ENCODE measurements at places on chromosomes 11 and 22. TPM values are rescaled to one million over a fixed set of nuclear protein-coding genes. Genes with fewer than 3 reads are reported as not detected.

GRCh38 chr22:45771711-45772110 is 100.1 kb downstream of the ATXN10 start:
- no peak overlapping the region for H3K4me3 ChIP-seq
- no peak overlapping the region for H3K27ac ChIP-seq
- DNase-seq, result no peak
- H3K27me3 ChIP-seq, result no peaks in the 10 kb centered on the region
- peaks cover 33% of the 10 kb centered on the region for H3K36me3 ChIP-seq

DNA sequence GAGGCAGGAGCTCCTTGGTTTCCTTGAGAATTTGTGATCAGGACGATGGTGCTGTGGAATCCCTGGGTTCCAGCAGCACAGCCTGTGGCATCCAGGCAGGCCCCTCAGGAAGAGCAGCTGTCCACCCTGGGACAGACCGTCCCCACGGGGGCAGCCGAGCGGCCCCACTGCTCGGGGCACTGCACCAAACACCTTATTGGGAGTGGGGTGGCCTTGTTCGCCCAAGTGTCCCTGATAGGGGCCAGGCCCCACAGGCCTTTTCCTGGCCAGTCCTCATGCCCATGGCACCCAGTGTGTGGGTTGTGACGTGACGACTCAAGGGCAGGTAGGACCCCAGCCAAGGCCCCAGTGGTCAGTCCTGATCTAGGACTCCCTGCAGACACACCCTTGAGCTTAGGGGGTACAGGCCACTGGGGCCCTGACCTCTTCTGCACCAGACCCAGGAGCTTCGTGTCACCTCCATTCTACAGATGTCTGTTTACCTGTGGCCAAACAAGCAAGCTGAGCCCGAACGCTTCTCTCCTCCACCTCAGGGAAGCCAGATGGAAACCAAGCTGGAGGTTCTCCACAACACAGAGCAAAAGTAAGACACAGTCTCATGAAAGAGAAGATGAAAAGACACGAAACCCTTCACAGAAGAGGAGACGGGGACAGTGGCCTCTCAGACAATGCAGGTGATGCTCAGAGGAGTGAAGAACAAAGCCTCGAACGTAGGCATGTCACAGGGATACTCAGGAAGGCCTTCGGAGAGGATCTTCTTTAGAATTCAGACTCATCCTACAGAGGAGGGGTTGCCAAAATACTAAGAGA is 1.6 kb upstream of the BRD1 start:
- no peak for DNase-seq
- peaks cover 10% of the 10 kb centered on the region for H3K27me3 ChIP-seq
- H3K4me1 ChIP-seq, result peaks cover 24% of the 10 kb centered on the region
- H3K27ac ChIP-seq, result peak overlapping the region; percentile 81
- peaks cover 5% of the 10 kb centered on the region for H3K36me3 ChIP-seq

DNA sequence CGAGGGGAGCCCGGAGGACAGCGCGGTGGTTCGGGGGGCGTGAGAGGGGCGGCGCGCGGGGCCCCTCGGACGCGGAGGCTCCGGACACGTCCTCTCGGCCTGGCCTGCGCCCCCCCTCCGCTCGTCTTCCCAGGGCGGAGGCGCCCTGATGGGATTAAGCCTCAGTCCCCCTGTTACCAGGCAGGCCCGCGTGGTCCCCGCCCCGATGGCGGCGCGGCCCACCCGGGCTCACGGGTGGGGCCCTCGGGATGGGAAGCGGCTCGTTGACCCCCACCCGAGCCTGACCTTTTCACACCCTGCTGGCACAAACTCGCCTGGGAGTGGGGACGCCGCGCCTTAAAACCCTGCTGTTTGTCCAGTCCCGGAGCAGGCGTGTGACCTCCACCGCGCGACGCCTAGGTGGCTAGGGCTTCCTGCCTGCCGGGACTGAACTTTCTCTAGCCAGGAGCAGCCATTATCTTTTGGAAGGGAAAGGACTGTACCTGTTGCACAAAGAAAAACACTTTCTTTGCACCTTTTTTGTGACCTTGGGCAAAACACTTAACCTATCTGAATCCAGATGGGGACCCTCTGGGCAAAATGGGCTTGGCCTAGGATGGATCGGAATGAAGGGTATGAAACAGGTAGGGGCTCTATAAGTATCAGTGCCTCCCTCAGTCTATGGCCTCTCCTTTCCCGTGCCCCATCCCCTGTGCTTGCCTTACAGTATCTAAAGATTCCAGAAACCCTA is 1.0 kb downstream of the KIAA1671 start:
- H3K36me3 ChIP-seq, result no peaks in the 10 kb centered on the region
- H3K4me3 ChIP-seq, result peak overlapping the region; percentile 99
- DNase-seq, result no peak
- H3K27me3 ChIP-seq, result peaks cover 13% of the 10 kb centered on the region
- H3K27ac ChIP-seq, result peak overlapping the region; percentile 94

GRCh38 chr11:10914050-10914449 is 56.2 kb upstream of the ZBED5 start:
- no peak overlapping the region for H3K27ac ChIP-seq
- no peak overlapping the region for H3K4me3 ChIP-seq
- no peaks in the 10 kb centered on the region for H3K27me3 ChIP-seq
- DNase-seq, result no peak
- no peaks in the 10 kb centered on the region for H3K36me3 ChIP-seq
- peaks cover 7% of the 10 kb centered on the region for H3K4me1 ChIP-seq

GRCh38 chr11:93194673-93195291 is 3.0 kb downstream of the SLC36A4 start:
- H3K27ac ChIP-seq, result no peak overlapping the region
- peak overlapping the region; percentile 49 for H3K4me3 ChIP-seq
- no peak for DNase-seq
- H3K36me3 ChIP-seq, result peaks cover 12% of the 10 kb centered on the region
- no peaks in the 10 kb centered on the region for H3K27me3 ChIP-seq

DNA sequence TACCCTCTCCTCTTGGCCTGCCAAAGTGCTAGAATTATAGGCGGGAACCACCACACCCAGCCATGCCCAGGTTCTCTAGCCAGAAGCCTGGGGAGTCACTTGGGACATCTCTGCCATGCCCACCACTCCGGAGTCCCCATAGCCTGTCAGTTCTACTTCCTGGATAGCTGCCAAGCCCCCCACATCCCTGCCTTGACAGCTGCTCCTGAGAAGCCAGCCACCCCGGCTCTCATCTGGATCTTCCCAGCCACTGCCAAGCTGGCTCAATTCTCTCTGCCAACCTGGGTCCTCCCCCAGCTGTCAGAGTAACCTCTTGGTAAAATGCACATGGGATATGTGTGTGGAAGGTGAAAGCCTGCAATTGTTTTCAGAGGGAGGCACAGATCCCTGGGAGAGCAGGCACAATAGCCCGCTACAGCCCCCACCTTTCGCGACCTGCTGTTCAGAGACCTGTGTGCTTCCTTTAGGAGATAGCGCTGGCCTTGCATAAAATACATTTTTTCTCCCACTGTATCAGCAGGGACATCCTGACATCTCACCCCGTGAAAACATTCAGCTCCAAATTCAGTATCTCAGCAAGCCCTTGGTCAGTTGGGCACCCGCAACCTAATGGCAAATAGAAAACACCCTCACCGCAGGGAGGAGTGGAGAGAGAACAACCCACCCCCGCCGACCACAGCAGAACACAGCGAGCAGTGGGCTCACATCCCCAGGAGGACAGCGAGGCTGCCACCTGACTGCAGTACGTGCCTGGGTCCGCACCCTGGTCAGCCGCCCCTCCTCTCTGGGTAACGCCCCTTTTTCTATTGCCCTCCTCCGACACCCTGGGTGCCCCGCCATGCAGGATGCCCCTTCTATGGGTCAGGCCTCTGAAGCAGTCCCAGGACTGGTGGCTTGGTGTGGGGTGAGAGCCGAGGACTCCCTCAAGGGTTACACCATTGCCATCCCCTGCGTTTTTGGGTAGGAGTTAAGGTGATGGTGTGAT is 1342.2 kb downstream of the BRD1 start:
- H3K36me3 ChIP-seq, result no peaks in the 10 kb centered on the region
- H3K27me3 ChIP-seq, result peaks cover 52% of the 10 kb centered on the region
- no peak overlapping the region for H3K27ac ChIP-seq
- H3K4me3 ChIP-seq, result no peak overlapping the region
- DNase-seq, result peak; percentile 67
- peaks cover 5% of the 10 kb centered on the region for H3K4me1 ChIP-seq

GRCh38 chr22:20960609-20961008 is 6.4 kb upstream of the AIFM3 start:
- no peaks in the 10 kb centered on the region for H3K36me3 ChIP-seq
- H3K4me3 ChIP-seq, result peak overlapping the region; percentile 61
- DNase-seq, result no peak
- peaks cover 9% of the 10 kb centered on the region for H3K4me1 ChIP-seq

DNA sequence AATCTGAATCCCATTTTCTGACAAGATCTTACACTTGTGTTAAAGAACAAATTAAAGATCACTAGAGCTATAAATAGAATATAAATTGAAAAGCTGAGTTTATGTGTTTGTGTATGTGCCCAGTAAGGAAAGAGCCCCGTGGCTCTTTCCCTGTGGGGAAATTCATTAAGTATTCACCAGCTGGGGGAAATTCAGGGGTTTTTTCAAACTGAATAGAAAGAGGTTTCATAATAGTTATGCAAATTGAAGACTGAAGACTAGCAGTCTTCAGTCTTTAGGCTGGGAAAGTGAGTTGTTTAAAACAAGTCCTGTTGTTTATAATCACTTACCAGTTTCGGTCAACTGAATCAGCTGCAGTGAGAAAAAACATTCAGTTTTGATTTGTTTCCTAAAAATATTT is 11.3 kb upstream of the MS4A7 start:
- no peak overlapping the region for H3K27ac ChIP-seq
- H3K36me3 ChIP-seq, result no peaks in the 10 kb centered on the region
- no peak overlapping the region for H3K4me3 ChIP-seq
- H3K27me3 ChIP-seq, result peaks cover 10% of the 10 kb centered on the region

- no peak overlapping the region for H3K27ac ChIP-seq
- DNase-seq, result no peak
- no peak overlapping the region for H3K4me3 ChIP-seq
- H3K4me1 ChIP-seq, result peaks cover 5% of the 10 kb centered on the region
- H3K36me3 ChIP-seq, result peaks cover 23% of the 10 kb centered on the region
Measured at GRCh38 chr11:77386178-77386577, 84.7 kb upstream of the GDPD4 start.

GRCh38 chr11:57324154-57324885 is 432 bp downstream of the TNKS1BP1 start:
- H3K4me1 ChIP-seq, result peaks cover 48% of the 10 kb centered on the region
- H3K27ac ChIP-seq, result peak overlapping the region; percentile 99
- peak; percentile 79 for DNase-seq
- H3K4me3 ChIP-seq, result peak overlapping the region; percentile 95
- peaks cover 30% of the 10 kb centered on the region for H3K36me3 ChIP-seq

GRCh38 chr11:13221722-13222121 is 55.9 kb upstream of the BMAL1 start:
- no peaks in the 10 kb centered on the region for H3K4me1 ChIP-seq
- H3K36me3 ChIP-seq, result no peaks in the 10 kb centered on the region
- no peak overlapping the region for H3K27ac ChIP-seq
- H3K4me3 ChIP-seq, result no peak overlapping the region

DNA sequence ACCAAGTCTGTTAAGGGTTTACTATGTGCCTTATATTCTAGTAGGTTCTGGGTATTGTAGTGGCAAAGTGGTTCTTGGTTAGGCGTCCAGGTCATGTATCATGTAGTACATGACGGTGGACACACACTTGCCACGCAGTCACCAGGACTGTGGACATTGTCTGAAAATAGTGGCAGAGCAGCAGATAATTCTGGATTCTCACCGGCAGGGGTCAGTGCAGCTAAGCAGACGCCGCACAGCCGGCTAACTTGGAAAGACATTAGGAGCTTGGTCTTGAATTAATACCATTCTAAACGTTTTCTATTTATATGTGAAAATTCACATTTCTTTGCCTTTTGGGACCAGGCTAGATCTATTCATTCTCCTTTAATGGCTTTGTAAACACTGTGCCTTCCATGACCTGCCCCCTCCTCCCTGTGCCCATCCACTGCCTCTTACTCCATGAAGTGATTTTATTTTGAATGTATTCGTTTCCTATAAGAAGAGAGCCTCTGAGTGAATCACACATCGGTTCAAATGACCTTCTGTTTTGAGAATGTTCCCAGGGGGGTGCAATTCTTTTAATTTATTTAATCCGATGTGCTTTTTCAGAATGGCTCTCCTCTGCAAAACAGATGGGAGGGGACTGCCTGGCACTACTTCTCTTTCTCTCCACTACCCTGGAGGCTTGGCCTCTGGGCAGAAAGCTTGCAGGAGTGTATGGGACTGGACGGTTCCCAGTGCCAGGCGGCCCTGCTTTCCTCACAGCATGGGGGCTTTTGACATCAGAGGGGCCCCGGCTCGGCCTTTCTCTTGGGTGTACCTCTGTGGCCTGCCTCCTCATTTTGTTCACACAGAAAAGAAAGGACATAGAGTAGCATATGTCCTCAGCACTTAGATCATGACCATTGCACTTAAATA is 378.0 kb downstream of the NTM start:
- peaks cover 42% of the 10 kb centered on the region for H3K27me3 ChIP-seq
- peaks cover 4% of the 10 kb centered on the region for H3K4me1 ChIP-seq
- no peak overlapping the region for H3K4me3 ChIP-seq
- no peak for DNase-seq
- peaks cover 3% of the 10 kb centered on the region for H3K36me3 ChIP-seq

- H3K4me3 ChIP-seq, result no peak overlapping the region
- H3K27ac ChIP-seq, result no peak overlapping the region
- H3K4me1 ChIP-seq, result peaks cover 16% of the 10 kb centered on the region
- no peak for DNase-seq
- H3K27me3 ChIP-seq, result peaks cover 5% of the 10 kb centered on the region
Measured at GRCh38 chr11:88340366-88340935, 2.9 kb upstream of the CTSC start.

DNA sequence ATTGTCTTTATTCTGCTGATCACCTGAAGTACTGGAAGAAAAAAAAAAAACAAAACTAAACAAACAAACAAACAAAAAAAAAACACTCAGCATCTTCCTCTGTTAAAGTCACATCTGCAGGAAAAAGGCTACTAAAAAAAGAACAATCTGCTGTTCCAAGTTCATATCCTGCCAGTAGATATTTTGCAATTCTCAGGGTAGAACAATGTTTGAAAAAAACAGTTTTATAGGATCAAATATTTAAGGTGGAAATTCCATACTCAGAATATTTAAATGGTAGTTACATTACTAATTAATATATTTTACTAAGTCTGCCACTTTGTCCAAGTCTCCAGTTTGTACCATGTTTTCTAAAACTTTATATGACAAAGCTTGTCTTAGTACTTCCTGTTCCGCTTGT is 175.2 kb downstream of the SBF2 start:
- H3K27ac ChIP-seq, result no peak overlapping the region
- H3K36me3 ChIP-seq, result peaks cover 5% of the 10 kb centered on the region
- no peak for DNase-seq
- no peaks in the 10 kb centered on the region for H3K27me3 ChIP-seq

DNA sequence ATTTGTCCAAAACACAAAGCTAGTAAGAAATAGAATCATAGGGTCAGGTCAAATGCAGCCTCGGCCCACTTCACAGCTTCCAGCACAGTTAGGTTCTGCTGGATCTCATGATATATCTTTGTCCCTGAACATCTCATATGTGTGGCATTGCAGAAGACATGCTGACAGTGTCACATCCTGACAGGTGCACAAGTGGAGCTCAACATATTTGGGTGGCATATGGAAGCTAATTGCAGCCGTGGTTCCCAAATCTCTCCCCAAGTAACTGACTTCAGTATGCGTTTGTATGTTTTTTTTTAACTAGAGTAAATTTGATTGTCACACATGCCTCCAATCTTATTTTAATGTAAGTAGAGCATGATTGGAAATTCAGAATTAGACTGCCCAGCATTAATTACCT is 33.4 kb downstream of the NAV2 start:
- peaks cover 3% of the 10 kb centered on the region for H3K27me3 ChIP-seq
- no peak for DNase-seq
- H3K27ac ChIP-seq, result no peak overlapping the region
- peaks cover 4% of the 10 kb centered on the region for H3K4me1 ChIP-seq
- H3K36me3 ChIP-seq, result no peaks in the 10 kb centered on the region

The POTEH gene
- total RNA-seq, result not detected

The VSIG10L2 gene
- total RNA-seq, result 0.31 TPM

The GLYAT gene
- total RNA-seq, result not detected

The SLC25A18 gene
- 0.43 TPM for total RNA-seq

The MRGPRX3 gene
- not detected for total RNA-seq

The GNG3 gene
- 4.7 TPM for total RNA-seq

Measured in type B pancreatic cell (in vitro differentiated cells).